ENCODE measurements at places on chromosomes 6 and 20.
A peak's percentile ranks its signal among the peaks of the same experiment; 100 is the strongest.

- DNase-seq: no peak
These were observed 77.1 kb downstream of the LMBRD1 start for GRCh38 chr6:69719602-69720193.

DNA sequence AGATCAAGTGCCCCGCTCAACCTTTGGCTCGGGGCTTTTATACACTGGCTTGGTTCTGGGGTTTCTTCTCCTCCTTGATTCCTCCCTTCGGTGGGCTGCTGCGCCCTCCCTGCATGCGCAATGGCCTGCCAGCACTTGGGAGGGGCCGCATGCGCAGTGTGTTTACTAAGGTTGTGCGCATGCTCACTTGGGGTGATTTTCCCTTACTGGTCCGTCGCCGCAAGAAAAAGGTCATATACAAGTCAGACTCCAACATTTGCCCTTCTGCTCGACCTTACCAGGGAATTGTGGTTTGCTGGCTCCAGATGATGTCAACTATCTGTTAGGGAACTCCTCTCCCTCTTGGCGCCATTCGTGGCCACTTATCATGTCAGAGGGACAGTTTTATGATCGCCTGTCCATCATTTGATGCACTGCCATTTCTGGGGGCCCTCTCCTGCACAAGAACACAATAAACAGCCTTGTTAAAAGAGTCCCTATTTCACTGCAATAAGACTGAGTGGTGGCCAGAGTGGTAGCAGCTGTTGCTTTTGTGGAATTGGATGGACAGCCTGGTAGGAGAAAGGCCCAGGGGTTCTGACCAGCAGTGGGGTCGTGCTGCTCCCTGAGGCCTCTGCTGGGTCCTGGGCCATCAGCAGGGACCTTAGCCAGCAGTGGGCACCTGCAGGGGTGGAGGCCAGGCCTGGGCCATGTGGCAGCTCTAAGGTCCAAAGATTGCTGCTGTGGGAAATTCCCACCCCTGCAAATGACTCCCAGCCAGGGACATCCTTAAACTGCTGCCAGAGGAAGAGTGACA lies 2.8 kb upstream of the LBP start:
- DNase-seq: no peak

GRCh38 chr6:22036699-22037098 lies 260.1 kb downstream of the PRL start:
- DNase-seq: no peak

- DNase-seq: no peak
These were observed 511.2 kb upstream of the JARID2 start for GRCh38 chr6:14734416-14735340.

GRCh38 chr6:113969888-113970804 lies 802 bp downstream of the HDAC2 start:
- peak; percentile 43 for DNase-seq

DNA sequence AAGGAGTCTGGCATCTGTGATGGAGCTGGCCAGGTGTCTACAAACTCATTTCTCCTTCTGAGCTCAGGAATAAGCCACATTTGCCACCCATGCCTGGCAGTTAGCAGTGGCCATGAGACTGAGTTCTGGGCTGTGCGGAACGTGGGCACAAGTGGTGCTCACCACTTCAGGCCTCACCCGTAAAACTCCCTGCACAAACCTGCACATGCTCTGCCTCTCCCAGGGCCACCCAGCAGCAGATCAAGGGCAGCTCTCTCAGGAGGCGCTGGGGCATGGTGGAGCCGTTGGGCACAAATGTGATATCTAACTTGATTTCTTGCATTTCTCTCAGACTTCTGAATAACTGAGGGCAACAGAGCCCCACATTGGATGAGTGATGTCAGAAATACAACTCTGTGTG lies 269.5 kb downstream of the HIVEP2 start:
- no peak for DNase-seq

DNA sequence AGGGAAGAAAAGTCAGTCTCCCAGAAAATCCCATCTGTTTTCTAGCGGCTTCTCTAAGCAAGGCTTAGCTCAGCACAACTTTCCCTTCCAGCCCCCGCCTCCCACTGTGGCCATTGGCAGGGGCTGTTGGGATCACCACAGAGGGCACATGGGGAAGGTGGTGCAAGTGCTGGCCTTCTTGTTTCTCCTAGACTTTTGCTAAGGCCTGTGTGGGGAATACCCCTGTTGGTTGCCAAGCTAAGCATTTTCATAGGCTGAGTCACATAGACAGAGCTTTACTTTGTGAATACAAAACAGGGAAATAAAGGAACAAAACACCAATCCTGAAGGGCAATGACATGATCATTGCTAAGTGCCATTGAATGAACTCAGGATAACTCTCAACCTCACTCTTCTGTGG lies 32.4 kb upstream of the TIAM2 start:
- DNase-seq: no peak

DNA sequence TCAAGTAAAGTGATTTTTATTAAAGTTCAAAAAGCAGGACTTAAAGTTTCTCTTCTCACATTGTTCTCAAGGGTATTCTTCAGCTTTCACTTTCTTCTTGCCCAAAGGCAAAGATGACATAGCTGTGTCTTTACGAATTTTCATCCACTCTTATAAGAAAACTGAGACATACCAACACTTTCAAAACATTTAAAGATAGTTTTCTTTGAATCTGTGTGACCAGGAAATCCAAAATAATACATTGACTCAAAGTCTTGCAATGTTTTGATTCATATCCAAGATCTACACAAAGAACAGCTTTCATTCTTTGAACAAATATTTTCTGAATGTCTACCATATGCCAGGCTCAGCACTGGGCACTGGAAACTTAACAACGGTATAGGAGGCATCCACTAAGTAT lies 117.9 kb downstream of the SIM1 start:
- DNase-seq: no peak

GRCh38 chr6:34234667-34235306 lies 1.9 kb upstream of the HMGA1 start:
- no peak for DNase-seq

DNA sequence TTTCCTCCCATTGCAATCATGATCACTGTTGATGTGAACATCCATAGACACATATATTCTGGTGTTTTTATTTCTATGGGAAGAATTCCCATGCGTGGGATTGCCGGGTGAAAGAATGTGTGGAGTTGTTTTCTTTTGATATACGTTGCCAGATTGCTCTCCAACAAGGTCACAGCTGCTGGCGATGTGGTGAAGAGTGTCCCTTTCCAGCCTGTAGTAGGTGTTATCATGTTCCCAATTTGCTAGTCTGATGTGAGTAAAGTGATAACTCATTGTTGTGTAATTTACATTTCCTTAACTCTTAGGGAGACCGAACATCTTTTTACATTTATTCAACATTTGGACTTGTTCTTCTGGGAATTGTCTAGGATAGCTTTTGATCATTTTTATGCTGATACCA lies 14.5 kb upstream of the ELMO2 start:
- DNase-seq: no peak

- no peak for DNase-seq
These were observed 104.0 kb upstream of the ZFP64 start for GRCh38 chr20:52295556-52295955.

GRCh38 chr20:18662279-18663040 lies 74.6 kb downstream of the DTD1 start:
- DNase-seq: no peak

DNA sequence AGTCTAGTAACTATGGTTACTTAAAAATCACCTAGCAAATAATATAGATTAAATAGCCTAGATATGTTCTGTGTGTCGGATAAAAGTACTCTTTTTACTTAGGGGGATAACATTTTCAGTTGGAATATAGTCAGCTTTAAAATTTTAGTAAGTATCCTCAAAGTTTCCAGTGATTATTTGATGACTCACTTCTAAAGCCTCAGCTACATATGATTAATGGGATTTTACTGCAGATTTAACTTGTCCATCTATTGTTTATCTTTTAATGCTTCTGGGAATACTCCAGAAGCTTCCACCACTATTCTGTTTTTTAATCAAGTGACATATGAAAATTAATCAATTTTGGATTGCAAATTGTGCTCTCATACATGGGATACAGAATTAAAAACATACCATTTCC lies 8.7 kb upstream of the TENT5A start:
- DNase-seq: no peak

GRCh38 chr20:15570156-15570555 lies 1003.1 kb downstream of the KIF16B start:
- no peak for DNase-seq

DNA sequence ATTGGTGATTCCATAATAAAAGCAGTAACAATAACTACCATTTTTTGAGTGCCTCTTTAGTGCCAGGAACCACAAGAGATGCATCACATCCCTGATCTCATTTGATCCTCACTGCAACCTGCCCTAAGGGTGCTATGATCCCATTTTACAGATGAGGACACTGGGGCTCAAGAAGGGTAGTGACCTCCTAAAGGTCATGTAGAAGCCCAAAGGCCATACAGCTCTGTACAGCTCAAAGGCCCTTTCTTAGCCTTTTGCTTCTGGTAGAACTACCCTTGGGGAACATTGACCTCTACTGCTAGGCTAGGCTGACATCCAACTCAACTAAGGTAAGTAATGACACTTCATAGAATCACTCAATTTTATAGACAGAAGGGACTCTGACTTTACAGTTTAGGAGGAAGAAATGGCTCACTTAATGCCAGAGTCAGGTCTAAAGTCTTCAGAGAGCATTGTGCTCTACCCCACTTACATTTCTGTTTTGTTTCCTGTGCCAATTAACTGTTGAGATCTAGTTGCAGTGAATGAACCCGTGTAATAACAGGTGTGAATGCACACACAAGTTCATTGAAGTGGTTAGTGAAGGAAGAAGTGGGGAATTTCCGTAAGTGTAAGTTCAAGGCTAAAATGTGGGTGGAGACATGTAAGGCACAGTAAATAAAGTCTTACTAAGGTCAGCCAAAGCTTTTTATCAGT lies 10.7 kb downstream of the SLC9A8 start:
- DNase-seq: no peak

DNA sequence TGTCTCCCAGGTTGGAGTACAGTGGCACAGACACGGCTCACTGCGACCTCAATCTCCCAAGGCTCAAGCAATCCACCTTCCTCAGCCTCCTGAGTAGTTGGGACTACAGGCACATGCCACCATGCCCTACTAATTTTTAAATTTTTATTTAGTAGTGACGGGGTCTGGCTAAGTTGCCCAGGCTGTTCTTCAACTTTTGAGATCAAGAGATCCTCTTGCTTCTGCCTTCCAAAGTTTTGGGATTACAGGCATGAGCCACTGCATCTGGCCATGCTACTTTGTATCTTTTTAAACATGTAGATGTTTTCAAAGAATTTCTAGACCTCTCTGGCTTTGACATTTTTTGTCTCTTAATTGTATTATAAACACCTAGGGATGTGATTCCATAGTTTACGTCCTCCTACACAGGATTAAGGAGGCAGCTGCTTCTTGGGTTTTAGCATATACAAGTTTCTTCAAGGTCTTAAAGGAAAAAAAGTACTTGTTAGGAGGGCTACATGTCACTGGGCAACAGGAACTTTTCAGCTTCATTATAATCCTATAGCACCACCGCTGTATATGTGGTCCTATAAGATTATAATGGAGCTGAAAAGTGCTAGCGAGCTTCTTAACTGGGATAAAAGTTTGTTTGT lies 1.3 kb downstream of the ADAT2 start:
- DNase-seq: no peak

- DNase-seq: no peak
These were observed 156.2 kb downstream of the QKI start for GRCh38 chr6:163570579-163571231.

GRCh38 chr20:37346236-37346534 lies 245 bp downstream of the SRC start:
- no peak for DNase-seq

GRCh38 chr6:118122801-118123200 lies 215.7 kb downstream of the SLC35F1 start:
- no peak for DNase-seq

DNA sequence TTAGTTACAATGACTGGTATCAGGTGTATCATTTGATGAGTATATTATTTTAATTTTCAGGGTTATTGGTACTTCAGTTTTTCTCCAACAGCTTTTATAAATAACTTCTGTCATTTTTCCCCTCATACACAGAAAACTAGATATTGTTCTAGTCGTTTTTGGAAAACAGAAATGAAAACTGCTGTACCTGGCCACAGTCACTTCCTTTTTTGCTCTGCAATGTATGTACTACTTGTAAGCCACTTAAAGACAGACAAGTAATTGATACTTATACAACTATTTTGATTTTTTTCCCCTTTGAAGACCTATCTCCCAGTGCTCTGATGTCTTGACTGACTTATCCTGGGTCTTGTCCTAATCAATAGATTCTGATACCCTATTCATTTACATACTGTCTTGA lies 218.6 kb upstream of the RUNX2 start:
- no peak for DNase-seq

DNA sequence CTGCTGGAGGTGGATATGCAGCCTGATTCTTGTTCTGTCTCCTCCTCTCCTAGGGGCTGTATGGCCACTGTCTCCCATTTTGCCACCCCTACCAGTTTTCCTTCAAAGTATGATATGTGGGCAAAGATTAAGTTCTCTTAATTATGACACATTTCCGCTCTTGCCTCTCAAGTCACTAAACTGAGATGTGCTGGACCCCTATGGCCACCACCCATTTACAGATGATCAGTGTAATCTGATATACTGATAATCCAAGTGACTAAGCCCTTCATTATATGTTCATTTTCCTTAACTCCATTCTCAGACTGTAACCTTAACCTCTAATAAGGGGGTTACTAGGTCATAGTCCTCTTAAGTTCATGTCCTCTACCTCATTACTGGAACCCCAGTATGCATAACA lies 711 bp upstream of the C20orf141 start:
- no peak for DNase-seq

DNA sequence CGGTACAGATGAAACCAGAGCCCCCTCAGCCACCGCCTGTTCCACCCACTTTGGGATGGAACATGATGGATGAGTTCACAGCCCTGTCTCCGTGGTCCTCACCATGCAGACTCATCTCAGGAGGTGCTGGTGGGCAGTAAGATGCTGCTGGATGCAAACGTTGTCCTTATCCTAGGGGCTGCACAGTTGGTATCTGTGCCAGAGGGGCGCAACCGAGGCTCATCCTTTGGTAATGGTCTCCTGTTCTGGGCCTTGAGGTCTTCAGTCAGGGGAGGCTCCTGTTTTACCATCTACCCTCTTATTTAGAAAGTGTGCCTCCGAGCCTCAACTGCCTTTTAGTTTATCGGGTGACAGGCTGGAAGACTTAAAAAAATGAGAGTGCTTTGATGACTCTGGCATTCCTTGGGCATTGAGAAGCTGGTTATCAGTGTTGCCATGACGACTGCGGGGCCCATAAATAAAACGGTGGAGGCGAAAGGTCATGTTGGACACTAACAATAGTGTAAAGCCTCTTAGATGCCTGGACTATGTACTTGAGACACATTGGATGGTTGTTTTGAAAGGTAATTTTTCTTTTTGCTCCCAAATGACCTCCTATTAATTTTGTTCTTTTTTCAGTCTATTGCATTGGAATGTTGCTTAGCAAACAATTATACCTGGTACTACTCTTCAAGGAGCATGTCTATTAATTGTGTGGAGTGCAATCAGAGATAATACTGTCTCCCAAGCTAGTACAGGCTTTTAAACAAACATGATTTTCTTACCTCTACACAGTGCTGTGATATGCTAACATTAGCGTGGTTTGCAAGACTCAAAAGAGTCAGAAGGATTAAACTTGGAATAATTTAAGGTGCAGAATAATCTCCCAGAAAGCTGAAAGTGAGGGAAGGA lies 74.2 kb upstream of the DSP start:
- DNase-seq: no peak

All from stimulated activated CD4-positive, alpha-beta T cell treated with anti-CD3 and anti-CD28 coated beads, Interleukin-12 subunit alpha, Interleukin-12 subunit beta, amount 100 ng/mL, for 24 hours (primary cell).